Heart right ventricle (tissue), 16 donors: ENCODE measurements at places on chromosomes 1 and 21. TPM values are rescaled to one million over a fixed set of nuclear protein-coding genes. Genes with fewer than 3 reads are reported as not detected.

DNA sequence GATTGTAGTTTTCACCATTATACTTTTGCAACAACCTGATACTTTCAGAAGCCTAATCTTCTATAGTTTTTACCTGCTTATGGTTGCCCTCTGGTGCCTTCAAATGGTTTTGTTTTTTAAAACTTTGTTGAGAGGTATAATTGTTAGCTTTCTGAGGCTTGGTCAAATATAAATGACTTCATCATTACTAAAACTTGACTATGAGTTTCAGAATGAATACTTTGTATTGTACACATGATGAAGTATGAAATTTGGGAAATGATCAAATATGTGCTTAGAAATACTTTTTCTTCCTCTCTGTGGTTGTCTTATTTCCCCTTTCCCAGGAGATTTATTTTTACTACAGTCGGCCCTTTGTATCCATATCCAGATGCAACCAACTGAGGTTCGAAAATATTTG lies 151.8 kb upstream of the B3GALT2 start:
- no peaks in the 10 kb centered on the region for H3K27me3 ChIP-seq
- no peaks in the 10 kb centered on the region for H3K4me1 ChIP-seq
- no peak overlapping the region for H3K27ac ChIP-seq
- H3K36me3 ChIP-seq = no peaks in the 10 kb centered on the region

- H3K4me1 ChIP-seq = no peaks in the 10 kb centered on the region
- no peak for DNase-seq
- no peak overlapping the region for H3K27ac ChIP-seq
- no peaks in the 10 kb centered on the region for H3K36me3 ChIP-seq
- no peaks in the 10 kb centered on the region for H3K27me3 ChIP-seq
- H3K4me3 ChIP-seq = no peak overlapping the region
Measured at GRCh38 chr1:208261874-208262273, 17.7 kb upstream of the PLXNA2 start.

DNA sequence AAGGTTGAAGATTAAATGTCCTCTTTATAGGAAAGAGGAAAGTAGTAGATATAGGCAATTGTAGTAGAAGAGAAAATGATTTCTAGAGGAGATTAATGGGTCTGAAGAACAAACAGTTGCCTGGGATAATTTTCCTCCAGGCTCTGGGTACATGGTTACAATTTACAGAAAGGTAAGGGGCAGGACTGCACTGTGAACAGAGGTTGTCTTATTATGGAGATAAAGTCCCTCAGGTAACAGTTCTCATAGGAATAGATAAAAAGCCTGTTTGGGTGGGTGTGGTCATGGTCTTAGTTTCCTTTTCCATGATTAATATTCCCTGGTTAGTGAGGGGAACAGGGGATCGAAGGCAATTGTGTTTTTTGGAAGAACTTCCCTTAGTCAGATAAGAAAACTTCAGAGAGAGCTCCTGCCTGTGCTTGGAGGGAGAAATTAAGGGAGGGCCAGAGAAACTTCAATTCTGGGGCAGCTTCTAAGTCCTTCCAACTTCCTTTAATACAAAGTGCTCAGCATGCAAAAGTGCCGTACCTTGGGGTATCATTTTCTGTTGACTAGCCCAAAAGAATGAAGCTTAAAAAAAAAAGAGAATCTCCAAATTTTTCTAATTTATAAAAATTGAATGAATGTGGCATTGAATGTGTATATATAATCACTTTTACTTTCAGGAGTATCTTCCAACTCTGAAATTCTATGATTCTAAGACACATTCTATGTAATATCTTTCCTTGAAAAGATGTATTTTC lies 295.4 kb upstream of the USP25 start:
- H3K36me3 ChIP-seq = no peaks in the 10 kb centered on the region
- DNase-seq = no peak
- no peak overlapping the region for H3K4me3 ChIP-seq
- no peak overlapping the region for H3K27ac ChIP-seq
- peaks cover 13% of the 10 kb centered on the region for H3K4me1 ChIP-seq

- no peaks in the 10 kb centered on the region for H3K27me3 ChIP-seq
- DNase-seq = no peak
- no peaks in the 10 kb centered on the region for H3K4me1 ChIP-seq
- no peak overlapping the region for H3K27ac ChIP-seq
- no peak overlapping the region for H3K4me3 ChIP-seq
Measured at GRCh38 chr1:3238703-3239278, 169.8 kb downstream of the PRDM16 start.

GRCh38 chr21:42527127-42527488 lies 13.5 kb downstream of the SLC37A1 start:
- H3K27me3 ChIP-seq = no peaks in the 10 kb centered on the region
- H3K4me3 ChIP-seq = no peak overlapping the region
- no peaks in the 10 kb centered on the region for H3K36me3 ChIP-seq
- H3K27ac ChIP-seq = peak overlapping the region; percentile 87
- H3K4me1 ChIP-seq = peaks cover 44% of the 10 kb centered on the region

The MPL gene
- 0.03 TPM for polyA plus RNA-seq

DNA sequence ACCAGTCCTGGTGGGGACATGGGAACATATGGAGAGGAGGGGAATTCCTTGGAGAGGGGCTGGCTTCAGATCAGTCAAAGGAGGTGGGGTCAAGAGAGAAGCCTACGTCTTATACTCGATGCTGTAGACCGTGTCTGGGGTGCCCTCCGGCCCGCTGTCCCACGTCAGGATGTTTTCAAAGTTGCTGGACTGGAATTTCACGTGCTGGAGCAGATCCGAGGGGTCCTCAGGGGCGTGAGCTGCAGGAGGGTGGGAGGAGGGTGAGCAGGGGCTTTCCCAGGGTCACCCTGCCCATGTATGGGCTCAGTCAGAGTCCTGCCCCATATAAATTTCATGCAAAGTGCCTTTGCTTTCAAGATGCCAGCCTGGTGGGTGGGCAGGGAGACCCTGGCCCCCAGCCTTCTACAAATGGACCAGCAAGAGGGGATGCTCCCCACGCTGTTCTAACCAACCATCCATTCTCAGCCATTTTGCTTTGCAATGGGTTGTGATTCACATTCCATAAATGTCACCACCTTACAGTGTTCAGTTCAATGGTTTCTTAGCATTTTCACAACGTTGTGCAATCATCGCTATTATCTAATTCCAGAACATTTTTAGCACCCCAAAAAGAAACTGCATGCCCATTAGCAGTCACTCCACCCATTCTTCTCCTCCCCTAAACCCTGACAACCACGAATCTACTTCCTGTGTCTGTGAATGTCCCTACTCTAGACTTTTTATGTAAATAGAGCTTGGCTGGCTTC lies 4.3 kb downstream of the IL22RA1 start:
- no peak for DNase-seq
- H3K27me3 ChIP-seq = no peaks in the 10 kb centered on the region
- no peaks in the 10 kb centered on the region for H3K36me3 ChIP-seq
- H3K27ac ChIP-seq = no peak overlapping the region
- H3K4me1 ChIP-seq = no peaks in the 10 kb centered on the region
- no peak overlapping the region for H3K4me3 ChIP-seq

DNA sequence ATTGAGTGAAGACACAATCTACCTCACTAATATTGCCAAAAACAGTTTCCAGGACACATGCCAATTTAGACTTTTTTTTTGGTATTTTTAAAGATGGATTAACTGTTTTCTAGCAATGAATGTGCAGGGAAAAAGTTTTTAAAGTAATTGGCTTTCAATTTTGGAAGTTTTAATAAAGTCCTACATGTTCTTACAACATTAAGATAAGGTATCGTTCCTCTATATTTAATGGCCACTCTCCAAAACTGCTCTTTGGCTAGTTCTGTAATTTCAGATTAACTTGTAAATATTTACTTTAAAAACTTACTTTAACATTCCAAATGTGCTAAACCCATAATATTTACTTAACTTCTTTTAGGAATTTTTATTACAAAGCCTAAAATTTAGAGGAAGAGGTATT lies 1332.2 kb upstream of the PRMT6 start:
- H3K4me1 ChIP-seq = no peaks in the 10 kb centered on the region
- no peak for DNase-seq
- H3K4me3 ChIP-seq = no peak overlapping the region
- H3K27ac ChIP-seq = no peak overlapping the region
- H3K27me3 ChIP-seq = no peaks in the 10 kb centered on the region

The KRTAP11-1 gene
- not detected for polyA plus RNA-seq

The ZNHIT6 gene
- 6.0 TPM for polyA plus RNA-seq

DNA sequence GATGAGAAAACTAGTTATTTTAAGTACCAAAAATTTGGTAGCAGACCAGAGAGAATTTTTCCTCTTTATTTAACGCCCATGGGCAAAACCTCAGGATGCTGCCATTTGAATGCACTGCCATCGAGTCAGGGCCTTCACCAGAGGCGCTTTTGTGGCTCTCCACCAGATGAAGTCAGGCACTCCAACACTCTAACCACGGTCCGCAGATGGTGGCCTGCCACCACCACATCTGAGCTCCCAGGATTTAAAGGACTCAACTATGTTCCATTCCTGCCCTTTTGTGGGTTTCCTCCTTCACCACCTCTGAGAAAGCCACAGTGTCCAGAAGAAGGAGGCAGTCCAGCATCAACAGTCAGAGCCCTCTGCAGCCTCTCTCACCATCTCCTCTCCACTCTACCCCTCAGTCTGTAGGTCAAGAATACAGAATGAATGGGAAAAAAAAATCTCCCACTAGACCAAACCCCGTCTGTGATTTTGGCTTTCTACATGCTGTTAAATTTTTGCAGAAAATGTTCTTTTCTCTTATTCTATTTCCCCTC lies 647.4 kb downstream of the USP25 start:
- no peaks in the 10 kb centered on the region for H3K36me3 ChIP-seq
- peaks cover 18% of the 10 kb centered on the region for H3K4me1 ChIP-seq
- peak overlapping the region; percentile 83 for H3K27ac ChIP-seq
- no peak for DNase-seq

DNA sequence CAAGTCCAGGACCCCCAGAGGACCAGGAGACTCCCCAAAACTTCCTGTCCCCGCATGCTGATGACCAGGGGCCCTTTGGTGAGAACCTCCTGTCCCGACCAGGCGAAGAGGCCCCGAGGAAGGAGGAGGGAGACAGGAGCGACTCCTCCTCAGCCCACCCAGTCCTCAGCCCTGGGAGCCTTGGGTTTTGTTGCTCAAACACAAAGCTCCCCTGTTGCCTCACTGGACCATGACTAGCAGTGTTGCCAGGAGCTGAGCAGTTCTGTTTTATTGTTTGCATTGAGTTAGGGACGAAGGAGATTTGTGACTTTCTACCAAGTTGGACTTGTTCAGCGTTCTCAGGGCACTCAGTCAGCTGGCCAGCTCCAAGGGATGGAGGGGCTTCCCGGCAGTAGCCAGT lies 10.0 kb downstream of the UMODL1 start:
- H3K27me3 ChIP-seq = no peaks in the 10 kb centered on the region
- H3K27ac ChIP-seq = no peak overlapping the region
- H3K36me3 ChIP-seq = no peaks in the 10 kb centered on the region
- no peak for DNase-seq
- no peaks in the 10 kb centered on the region for H3K4me1 ChIP-seq

GRCh38 chr1:82143108-82143833 lies 342.5 kb downstream of the ADGRL2 start:
- no peaks in the 10 kb centered on the region for H3K27me3 ChIP-seq
- no peak overlapping the region for H3K27ac ChIP-seq
- H3K36me3 ChIP-seq = no peaks in the 10 kb centered on the region
- no peaks in the 10 kb centered on the region for H3K4me1 ChIP-seq
- no peak overlapping the region for H3K4me3 ChIP-seq
- no peak for DNase-seq
